ENCODE measurements at places on chromosomes 2 and 18.

DNA sequence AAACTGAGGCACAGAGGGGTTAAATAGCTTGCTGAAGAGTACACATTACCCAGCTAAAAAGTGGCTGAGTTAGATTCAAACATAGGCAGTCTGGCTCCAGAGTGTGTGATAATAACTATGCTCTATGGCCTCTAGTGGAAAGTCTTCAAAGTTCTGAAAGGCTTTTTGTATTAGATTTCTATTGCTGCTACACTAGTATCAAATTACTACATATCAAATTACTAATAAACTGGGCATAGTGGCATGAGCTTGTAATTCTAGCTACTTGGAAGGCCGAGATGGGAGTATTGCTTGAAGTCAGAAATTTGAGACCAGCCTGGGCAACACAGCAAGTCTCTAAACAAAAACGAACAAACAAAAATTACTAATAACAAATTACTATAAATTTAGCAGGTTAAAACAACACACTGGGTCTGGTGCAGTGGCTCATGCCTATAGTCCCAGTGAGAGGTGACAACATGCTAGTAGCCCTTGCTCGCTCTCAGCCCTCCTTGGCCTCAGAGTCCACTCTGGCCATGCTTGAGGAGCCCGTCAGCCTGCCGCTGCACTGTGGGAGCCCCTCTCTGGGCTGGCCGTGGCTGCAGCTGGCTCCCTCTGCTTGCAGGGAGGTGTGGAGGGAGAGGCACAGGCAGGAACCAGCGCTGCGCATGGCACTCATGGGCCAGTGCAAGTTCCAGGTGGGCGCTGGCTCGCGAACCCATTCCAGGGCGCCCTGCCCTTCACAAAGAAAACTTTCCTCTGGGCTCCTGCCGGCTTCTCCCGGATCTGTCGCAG lies 38.2 kb upstream of the TWSG1 start:
- no peak for DNase-seq

DNA sequence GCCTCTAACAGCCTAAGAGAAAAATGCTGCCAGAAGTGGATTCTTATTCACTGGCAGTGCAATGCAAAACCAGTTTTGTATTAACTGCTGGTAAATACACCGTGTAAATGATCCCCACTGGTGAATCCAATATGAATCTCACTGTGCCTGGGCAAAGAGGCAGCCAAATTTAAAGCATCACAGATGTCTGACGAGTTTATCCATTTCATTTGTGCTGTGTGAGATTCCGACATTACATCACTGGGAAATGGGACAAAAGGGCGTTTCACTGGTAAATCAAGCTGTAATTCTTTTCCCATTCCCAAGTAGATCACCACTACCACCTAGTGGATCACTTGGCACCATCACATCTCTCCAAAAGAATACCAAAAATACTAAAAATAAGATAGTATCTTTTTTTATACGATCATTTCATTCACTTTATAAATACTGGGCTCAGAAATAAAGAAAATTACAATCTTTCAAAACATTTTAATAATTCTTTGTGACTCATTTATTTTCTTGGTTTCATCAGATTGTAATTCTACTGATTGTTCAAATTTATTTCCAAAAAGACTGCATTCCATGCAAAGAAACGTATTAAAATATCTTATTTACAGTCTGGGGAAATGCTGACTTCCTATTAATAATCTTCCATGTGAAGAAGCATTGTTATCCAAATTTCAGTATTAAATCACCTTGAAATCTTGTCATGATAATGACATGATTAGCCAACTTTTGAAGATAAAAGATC lies 125.6 kb downstream of the GRB14 start:
- DNase-seq, result no peak

DNA sequence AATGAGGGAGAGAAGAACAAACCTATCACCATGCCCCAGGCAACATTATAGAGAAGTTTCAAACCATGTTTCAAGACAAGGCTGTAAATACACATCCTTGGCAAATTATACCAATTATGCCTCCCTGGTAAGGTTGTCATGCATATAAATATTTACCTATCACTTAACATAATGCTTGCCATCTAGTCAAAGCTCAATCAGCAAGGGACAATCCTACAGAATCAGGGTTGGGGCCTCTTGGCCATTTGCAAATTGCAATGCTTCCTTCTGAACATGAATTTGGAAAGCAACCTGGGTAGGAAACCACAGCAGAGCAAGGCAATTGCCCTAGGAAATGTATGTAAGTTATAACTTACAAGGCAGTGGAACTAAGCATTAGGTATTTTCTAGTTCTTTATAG lies 907.2 kb upstream of the CDH2 start:
- no peak for DNase-seq

DNA sequence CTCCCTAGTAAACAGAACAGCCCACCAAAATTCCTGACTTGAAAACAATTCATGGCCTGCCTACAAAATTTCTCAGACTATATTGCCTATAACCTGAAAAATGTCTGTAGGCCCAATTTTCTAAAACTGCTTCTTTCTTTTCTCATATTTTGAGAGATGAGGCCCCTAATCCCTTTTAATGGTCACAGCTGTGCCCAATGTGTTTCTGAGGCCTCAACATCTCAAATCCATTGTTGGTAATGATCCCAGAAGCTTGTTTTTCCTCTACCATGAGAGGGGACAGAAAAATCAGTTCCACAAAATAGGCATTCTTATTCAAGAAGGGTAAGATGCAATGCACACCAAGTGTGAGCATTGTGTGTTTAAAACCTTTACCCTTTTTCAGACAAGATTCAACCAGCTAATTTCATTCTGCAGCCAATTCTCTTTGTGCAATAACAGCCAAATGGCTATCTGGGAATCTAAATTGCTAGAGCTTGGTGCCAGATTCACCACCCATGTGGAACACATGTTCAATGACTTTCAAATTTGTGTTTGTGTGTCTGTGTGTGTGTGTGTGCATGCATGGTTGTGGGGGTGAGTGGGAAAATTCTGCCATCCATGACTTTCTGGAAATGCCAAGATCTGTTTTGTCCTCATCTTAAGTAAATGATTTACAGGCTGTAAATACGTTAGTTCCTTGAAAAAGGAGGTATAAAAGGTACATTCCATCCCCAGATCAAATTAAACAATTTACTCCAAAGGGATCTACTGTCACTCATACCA lies 319.5 kb downstream of the TNS1 start:
- no peak for DNase-seq

- DNase-seq, result no peak
These were observed 123.7 kb upstream of the NABP1 start for GRCh38 chr2:191554240-191554639.

- DNase-seq, result no peak
These were observed 44.8 kb upstream of the KDM3A start for GRCh38 chr2:86396291-86396785.

DNA sequence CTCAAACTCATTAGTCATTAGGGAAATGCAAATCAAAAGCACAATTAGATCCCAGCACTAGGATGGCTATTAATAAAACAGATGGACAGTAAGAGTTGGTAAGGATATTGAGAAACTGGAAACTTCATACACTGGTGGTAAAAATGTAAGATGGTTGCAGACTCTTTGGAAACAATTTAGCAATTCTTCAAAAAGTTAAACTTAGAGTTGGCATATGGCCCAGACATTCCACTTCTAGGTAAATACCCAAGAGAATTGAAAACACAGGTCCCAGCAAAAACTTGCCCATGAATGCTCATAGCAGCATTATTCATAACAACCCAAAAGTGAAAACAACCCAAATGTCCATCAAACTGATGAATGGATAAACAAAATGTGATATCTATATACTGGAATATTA lies 84.9 kb upstream of the ZFP36L2 start:
- no peak for DNase-seq

DNA sequence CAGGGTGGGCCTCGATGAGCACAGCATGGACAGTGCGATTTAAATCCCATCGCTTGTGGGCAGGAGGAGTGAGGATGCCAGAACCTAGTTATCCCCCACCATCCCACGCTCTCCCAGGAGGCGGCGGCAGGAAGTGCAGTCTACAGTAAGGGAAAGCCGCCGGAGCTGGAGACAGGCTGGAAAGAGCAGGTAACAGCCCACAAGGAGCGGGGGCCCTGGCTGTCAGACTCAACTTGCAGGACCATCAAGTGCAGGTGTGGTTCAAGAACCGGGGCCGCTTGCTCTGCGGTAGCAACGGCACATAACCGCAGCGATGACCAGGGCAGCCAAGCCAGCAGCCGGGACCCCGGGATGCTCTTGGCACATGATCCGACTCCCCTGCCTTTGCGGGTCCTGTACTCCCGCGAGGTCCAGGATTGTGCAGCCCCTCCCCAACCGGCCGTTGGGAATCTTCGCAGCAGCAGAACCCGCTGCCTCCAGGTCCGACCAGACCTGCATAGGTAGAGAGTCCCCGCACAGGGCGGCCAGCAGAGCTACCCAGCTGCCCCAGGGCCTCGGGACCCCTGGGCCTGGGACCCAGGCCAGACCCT lies 82.1 kb downstream of the BIN1 start:
- DNase-seq, result no peak

DNA sequence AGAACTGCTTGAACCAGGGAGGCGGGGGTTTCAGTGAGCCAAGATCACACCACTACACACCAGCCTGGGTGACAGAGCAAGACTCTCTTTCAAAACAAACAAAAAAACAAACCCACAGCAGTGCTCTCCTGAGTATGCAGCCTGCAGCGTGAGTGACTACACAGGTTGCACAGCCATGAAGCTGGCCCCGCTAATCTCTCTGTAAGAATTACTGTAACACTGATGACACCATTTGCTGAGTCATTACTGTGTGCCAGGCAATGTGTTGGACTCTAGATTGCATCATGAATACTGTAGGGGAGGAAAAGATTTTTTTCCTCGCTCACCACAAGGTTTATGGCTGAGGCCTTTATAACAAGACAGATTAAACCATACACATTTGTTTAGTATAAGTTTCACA lies 118.6 kb upstream of the ATP8B1 start:
- DNase-seq, result no peak

DNA sequence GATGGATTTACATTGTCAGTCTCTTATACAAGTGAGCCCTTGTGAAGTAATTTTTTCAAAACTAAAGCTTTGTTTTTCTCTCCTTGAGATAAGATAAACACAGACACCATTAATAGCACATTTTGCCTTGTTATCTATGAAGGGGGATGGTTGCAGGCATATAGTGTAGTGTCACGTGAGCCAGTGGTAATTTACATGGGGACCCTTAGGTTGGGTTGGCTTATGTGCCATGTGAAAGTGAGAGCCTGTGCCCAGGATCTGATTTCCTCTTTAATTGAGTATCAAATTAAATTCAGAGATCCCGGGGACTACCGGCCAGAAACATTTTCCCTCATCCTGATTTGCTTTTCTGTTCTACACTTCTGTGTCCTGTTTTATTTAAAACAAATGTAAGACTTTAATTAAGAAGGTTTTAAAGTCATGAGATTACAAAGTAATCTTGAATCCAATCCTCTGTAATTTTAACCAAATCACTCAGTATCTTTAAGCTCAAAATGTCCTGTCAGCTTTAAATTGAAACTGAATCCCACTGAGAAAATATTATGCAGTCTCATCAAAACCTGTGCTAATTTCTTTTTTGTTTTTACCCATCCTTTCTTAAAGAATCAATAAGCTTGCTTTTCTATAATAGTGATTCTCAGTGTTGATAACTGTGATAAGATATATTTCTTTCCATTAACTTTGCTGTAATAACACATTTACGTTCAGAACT lies 63.8 kb downstream of the PTPRM start:
- no peak for DNase-seq

DNA sequence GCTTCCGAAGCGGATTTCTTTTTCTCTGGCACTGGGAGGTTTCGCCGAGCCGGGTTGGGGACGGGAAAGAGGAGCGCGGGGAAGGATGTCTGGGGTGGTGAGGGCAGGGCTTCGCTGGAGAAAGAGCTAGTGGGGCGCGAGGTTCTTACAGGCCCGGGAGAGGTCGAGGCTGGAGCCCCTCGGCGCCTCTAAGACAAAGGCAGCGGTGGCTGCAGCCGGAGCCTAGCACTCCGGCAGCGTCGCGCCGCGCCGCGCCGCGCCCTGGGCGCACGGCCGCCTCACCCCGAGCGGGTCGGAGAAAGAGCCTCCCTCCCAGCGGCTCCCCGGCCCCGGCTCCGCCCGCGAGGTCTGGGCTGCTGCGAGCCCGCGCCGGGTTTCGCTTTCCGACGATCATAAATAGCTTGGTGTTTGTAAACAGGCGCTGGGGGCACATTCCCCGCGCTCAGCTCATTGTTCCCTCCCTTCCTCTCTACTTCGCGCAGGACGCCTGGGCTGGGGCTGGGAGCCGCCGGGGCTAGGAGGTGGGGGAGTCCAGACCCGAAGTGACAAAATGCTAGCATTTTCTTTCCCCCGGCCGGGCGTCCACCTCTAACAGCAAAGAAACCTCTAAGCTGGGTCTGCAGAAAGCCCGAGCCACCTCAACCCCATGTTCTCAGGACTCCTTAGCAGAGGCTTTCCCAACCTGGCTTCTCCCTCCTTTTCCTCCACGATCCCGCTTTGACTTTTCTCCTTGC lies 813 bp upstream of the MEIS1 start:
- no peak for DNase-seq

- DNase-seq, result no peak
These were observed 1262.5 kb upstream of the CDH2 start for GRCh38 chr18:29439398-29439797.

DNA sequence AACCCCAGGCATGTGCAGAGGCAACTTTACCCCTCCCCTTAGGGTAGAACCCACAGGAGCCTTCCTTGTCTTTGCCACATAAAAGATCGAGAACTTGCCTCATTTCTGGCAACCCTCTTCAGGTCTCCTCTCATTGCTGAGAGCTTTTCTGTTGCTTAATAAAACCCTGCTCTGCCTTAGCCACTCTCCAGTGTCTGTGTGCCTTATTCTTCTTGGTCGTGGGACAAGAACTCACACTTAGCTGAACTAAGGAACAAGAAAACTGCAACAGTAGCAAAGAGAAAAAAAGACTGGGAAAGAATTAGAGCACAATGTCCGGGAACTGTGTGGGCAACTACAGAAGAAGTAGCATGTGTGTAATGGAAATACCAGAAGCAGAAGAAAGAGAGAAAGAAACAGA lies 56.2 kb upstream of the SMIM21 start:
- no peak for DNase-seq

DNA sequence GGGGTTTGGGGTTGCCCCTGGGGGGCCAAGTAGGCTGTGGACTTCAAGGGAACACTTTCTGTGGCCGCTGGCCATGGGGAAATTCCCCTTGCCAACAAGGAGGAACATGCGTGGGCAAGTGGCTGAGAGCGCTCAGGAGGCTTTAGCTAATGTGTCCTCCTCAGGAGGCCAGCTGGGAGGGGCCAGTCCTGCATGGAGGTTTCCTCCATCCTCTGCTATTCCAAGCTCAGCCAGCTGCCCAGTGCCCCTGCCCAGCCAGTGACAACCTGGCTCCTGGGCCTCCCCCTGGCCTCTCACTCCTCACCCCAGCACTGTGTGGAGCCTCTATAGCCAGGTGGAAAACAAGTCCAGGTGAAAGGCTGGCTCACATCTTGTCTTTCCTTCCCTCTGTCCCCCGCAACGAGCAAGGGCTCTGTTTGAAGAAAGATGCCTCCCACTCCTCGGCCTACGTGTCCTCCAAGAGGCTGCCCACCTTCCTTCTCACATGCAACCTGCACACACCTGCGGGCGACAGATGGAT lies 64.4 kb upstream of the DAPL1 start:
- DNase-seq, result no peak

- no peak for DNase-seq
These were observed 3.5 kb downstream of the SFT2D3 start for GRCh38 chr2:127704641-127705390.

Measured in AG04449 (cell line).